ENCODE measurements at places on chromosomes 6 and 20.

GRCh38 chr6:112881828-112882780 is 535.0 kb downstream of the RFPL4B start:
- DNase-seq = no peak

DNA sequence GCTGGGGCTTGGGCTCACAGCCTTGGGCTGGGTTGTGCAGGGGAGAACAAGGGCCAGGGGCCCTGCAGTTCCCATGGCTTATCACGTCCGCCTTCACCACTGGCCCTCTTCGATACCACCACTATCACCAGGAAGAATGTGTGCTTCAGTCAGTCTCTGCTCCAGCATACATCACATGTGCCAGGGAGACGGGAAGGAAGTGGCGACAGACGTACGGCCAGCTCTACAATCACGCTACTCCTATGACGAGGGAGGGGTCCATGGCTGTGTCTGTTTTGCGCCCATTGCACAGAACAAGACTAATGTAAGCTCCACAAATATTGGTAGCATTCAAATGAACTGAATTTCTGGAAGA is 72.1 kb downstream of the TRAM2 start:
- DNase-seq = no peak

- DNase-seq = no peak
Measured at GRCh38 chr6:80769106-80769505, 662.6 kb downstream of the BCKDHB start.

GRCh38 chr6:136547336-136547735 is 2.9 kb downstream of the MAP7 start:
- no peak for DNase-seq

GRCh38 chr20:37204056-37204455 is 24.7 kb upstream of the MROH8 start:
- no peak for DNase-seq

- DNase-seq = no peak
Measured at GRCh38 chr6:50404643-50405042, 308.7 kb upstream of the TFAP2D start.

- peak; percentile 46 for DNase-seq
Measured at GRCh38 chr6:42971746-42972327, 7.1 kb downstream of the PEX6 start.

DNA sequence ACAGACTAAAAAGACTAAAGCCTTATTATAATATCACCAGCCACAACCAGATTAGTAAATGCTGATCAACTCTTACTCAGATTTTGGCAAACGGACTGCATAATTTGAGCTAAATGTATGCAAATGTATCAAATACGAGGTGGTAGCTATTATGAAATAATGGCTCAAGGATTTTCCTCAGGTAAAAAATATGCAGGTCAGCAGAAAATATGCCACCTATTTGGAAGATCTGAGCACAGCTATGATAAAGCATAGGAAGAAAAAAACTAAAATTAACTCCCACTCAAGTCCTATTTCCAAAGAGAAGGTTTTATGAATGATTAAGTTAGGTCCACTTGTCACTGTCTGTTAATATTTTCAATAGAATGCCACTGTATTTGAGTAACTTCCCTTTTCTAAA is 22.4 kb downstream of the SYCP2 start:
- DNase-seq = no peak

- no peak for DNase-seq
Measured at GRCh38 chr6:121344539-121344938, 10.3 kb upstream of the TBC1D32 start.

DNA sequence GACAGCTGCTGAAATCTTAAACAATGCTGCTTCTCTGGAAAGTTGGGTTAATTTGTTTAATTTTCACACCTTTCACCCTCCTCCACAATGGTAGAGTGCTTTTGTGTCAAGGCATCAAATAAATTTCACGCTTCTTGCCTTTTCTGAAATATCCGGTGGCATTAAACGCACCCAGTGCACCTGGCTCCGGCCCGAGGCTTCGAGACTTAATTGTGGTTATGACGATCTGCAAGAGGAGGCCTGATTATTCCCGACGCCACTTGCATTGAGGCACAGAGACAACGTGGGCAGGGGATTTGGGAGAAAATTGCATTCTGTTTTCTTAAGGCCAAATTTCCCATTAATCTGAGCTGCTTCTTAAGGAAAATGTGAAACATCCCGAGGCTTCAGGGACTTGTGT is 152.2 kb downstream of the CDH4 start:
- no peak for DNase-seq

DNA sequence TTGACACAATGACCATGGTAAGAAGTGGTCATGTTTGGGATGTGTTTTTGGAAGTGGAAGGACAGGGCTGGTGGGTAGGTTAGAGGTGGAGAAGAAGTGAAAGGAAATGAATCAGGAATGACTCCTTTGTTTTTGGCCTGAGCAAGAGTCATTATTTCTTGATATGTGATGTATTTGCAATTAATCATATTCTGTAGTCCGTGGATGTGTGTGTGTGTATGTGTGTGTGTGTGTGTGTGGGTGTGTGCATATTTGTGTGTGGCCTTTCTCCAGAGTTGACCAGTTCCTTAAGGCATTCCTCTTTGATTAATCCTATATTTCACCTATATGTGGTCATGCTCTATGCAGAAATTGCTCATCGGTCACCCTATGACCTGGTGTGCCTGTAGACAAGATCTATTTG is 130.7 kb downstream of the UTRN start:
- no peak for DNase-seq

DNA sequence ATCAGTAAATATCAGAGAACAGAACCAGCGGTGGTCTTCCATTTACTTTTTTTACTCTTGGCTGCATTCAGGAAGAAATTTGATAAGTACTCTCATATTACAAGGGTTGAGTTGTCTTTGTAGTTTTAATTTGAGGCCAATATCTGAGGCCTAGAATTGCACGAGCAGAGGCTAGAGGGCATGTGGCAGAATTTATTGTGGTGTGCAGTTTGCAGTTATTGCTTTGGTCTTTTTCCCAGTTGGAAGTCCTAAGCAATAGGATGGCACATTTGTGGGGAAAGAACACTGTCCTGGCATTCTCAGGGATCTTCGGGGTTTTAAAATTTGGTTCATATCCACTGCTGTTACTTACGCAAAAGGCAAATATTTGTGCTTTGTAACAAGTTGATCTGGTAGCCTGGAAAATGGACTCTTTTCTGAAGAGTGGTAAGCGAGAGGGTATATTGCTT is 66.0 kb downstream of the CTNNBL1 start:
- no peak for DNase-seq

DNA sequence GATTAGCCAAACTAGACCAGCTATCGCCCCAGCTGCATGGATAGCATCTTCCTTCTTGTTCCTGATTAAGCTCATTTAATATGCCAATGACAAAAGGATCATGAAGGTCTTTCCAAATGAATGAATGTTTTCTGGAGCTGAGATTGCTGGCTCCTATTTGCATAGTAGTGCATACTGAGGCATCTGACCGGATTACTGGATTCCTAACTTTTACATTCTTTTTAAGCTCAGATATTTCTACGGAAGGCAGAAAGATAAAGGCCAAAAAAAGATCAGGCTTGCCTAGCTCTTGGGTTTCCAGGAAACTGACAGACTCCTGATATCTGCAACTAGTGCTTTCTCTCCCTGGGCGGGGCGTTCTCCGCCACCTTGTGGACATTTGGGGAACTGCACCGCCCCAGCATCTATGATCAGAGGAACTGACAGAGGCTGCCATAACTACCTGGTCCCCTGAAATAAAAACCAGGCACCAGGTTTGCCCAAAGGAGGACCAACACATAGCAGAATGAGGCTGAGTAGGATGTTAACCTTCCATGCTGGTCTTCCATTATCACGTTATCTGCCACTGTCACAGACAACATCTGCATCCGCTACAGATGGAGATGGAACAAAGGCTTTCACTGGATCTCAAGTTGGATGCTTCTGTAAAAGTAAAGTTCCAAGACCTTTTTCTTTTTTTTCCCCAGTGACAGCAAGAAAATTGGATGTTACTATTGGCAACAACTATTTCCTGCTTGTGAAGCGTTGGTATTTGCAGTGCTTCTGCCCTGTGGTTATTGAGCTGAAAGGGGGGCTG is 33.2 kb downstream of the NT5E start:
- DNase-seq = peak; percentile 17

GRCh38 chr6:106716966-106717365 is 87.6 kb downstream of the QRSL1 start:
- no peak for DNase-seq

GRCh38 chr20:63191400-63191799 is 24.5 kb downstream of the YTHDF1 start:
- DNase-seq = no peak

DNA sequence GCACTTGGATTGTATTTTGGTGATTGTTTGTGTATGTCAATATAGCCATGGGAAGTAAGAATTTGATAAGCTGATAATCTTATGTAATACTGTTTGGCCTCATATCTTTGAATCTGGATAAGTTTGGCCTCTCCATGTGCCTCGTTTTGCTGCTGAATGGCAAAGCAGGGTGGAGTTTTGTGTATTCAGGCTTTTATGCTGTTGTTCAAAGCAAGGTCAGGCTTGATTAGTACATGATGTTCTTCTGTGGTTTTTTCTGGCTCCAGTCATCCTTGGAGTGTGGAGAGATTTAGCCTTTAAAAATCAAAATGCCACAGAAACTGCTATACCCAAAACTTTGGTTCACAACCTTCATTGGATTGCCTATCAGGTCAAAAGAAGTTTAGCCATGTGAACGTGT is 728.9 kb upstream of the GJE1 start:
- DNase-seq = no peak

- no peak for DNase-seq
Measured at GRCh38 chr20:45819466-45819865, 7.0 kb downstream of the UBE2C start.

- DNase-seq = no peak
Measured at GRCh38 chr6:105321207-105321606, 81.7 kb downstream of the PREP start.

DNA sequence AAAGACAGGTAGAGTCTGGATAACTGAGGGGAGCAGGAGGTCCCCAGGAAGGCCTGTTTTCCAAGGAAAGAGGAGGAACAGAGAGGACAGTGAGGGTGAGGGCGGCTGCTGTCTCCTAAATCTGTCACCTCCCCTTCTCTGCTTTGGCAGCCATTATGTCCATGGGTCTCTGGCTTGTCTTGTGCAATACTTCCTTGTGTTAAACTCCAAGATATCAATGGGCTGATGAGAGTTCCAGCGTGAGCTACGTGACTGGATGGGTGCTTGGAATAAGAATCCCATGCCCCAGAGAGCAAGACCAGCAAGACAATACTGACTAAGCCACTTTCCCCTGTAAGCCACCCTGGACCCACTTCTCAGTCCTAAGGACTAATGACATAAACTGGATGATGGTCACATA is 26.3 kb upstream of the DNAAF9 start:
- DNase-seq = no peak

- no peak for DNase-seq
Measured at GRCh38 chr6:136696783-136697364, 95.4 kb downstream of the MAP3K5 start.

GRCh38 chr6:32967151-32968091 is 973 bp upstream of the BRD2 start:
- peak; percentile 41 for DNase-seq

GRCh38 chr20:51404297-51405060 is 138.0 kb downstream of the NFATC2 start:
- no peak for DNase-seq

DNA sequence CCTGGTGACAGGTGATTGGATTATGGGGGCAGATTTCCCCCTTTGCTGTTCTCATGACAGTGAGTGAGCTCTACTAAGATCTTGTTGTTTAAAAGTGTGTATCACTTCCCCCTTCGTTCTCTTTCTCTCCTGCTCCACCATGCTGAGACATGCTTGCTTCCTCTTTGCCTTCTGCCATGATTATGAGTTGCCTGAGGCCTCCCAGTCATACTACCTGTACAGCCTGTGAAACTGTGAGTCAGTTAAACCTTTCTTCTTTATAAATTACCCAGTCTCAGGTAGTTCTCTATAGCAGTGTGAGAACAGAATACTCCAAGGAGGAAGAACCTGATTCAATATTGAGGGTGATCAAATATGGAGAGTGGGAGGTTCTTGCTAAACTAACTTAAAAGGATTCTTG is 724.9 kb downstream of the DOK5 start:
- no peak for DNase-seq

- no peak for DNase-seq
Measured at GRCh38 chr6:132865364-132865763, 51.0 kb downstream of the RPS12 start.

GRCh38 chr20:62203378-62204030 is 16.6 kb downstream of the HRH3 start:
- no peak for DNase-seq

DNA sequence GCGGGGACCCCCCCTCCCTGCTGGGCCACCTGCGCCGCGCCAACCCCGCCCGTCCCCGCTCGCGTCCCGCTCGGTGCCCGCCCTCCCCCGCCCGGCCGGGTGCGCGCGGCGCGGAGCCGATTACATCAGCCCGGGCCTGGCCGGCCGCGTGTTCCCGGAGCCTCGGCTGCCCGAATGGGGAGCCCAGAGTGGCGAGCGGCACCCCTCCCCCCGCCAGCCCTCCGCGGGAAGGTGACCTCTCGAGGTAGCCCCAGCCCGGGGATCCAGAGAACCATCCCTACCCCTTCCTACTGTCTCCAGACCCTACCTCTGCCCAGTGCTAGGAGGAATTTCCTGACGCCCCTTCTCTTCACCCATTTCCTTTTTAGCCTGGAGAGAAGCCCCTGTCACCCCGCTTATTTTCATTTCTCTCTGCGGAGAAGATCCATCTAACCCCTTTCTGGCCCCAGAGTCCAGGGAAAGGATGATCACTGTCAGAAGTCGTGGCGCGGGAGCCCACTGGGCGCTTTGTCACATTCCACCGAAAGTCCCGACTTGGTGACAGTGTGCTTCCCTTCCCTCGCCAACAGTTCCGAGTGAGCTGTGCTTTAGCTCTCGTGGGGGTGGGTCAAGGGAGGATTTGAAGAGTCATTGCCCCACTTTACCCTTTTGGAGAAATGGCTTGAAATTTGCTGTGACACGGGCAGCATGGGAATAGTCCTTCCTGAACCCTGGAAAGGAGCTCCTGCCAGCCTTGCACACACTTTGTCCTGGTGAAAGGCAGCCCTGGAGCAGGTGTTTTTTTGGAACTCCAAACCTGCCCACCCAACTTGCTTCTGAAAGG is 2.1 kb downstream of the VEGFA start:
- no peak for DNase-seq

DNA sequence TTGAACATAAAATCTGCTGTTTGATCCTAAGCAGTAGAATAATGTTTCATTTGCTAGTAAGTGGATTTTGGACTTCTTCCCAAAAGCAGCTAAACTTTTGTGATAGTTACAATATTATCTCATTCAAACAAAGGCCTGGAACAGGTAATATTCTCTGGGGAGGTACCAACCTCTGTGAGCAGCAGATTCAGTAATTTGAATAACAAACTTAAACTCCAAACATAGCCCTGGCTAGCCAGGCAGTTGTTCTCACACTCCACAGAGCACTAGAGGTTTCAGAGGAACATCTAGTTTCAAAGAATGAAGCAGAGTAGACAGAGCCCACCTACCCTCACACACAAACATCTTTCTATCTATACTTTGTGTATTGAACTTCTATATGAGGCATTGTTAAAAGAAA is 40.9 kb downstream of the LGSN start:
- DNase-seq = no peak

- no peak for DNase-seq
Measured at GRCh38 chr6:159754959-159755914, 6.6 kb upstream of the ACAT2 start.

All from anterior cingulate cortex (tissue), 58 donors.